ENCODE measurements at places on chromosomes 12 and 14. TPM values are rescaled to one million over a fixed set of nuclear protein-coding genes. Genes with fewer than 3 reads are reported as not detected.

GRCh38 chr14:52429451-52429850, 115.3 kb downstream of the PTGER2 start:
- no peak overlapping the region for H3K27ac ChIP-seq
- H3K36me3 ChIP-seq = no peaks in the 10 kb centered on the region
- no peak overlapping the region for H3K4me3 ChIP-seq
- H3K27me3 ChIP-seq = no peaks in the 10 kb centered on the region

- H3K27ac ChIP-seq = no peak overlapping the region
- DNase-seq = no peak
- peaks cover 10% of the 10 kb centered on the region for H3K36me3 ChIP-seq
- no peaks in the 10 kb centered on the region for H3K4me1 ChIP-seq
- no peak overlapping the region for H3K4me3 ChIP-seq
Measured at GRCh38 chr14:105502446-105503295, 11.6 kb downstream of the TEDC1 start.

Gene TIMELESS
- polyA plus RNA-seq = 1.5 TPM

Gene FOXN4
- polyA plus RNA-seq = not detected

DNA sequence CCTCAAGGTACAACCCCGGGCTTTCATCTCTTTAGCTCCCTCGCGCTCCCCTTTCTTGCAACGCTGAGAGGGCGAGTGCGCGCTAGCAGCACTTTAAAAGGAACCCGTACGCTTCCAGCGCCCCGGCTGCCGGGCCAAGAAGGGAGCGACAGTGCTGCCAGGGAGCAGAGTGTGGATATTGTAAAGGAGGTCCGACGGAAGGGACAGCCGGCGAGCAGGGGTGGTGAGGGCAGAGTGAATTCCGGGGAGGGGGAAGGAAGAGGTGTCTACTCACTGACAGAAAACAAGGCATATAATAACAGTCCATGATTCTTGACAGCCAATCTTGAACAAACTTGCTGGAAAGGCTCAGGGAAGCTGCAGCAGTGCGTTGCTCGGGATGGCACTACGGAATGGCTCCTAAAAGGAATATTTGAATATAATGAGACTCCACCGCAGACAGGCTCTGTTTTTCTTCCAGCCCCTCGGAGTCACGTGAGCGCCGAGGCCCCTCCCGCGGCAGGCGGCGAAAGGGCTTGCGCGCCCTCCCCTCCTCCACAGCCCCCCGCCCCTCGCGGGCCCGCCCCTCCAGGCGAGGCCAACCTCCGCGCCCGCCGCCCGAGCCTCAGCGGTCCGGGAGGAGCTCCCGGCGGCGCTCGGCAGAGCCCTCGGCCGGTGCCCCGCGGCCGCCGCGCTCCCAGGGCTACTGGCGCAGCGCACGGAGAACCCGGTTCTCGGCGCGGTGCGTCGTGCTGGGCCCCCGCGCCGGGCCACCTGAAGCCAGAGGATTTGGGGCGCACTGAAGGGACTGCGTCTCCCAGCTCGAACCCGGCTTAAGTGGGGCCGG, 3.4 kb downstream of the BMP4 start:
- peaks cover 86% of the 10 kb centered on the region for H3K27me3 ChIP-seq
- H3K27ac ChIP-seq = no peak overlapping the region
- no peaks in the 10 kb centered on the region for H3K36me3 ChIP-seq
- H3K4me3 ChIP-seq = peak overlapping the region; percentile 15
- peaks cover 24% of the 10 kb centered on the region for H3K4me1 ChIP-seq

DNA sequence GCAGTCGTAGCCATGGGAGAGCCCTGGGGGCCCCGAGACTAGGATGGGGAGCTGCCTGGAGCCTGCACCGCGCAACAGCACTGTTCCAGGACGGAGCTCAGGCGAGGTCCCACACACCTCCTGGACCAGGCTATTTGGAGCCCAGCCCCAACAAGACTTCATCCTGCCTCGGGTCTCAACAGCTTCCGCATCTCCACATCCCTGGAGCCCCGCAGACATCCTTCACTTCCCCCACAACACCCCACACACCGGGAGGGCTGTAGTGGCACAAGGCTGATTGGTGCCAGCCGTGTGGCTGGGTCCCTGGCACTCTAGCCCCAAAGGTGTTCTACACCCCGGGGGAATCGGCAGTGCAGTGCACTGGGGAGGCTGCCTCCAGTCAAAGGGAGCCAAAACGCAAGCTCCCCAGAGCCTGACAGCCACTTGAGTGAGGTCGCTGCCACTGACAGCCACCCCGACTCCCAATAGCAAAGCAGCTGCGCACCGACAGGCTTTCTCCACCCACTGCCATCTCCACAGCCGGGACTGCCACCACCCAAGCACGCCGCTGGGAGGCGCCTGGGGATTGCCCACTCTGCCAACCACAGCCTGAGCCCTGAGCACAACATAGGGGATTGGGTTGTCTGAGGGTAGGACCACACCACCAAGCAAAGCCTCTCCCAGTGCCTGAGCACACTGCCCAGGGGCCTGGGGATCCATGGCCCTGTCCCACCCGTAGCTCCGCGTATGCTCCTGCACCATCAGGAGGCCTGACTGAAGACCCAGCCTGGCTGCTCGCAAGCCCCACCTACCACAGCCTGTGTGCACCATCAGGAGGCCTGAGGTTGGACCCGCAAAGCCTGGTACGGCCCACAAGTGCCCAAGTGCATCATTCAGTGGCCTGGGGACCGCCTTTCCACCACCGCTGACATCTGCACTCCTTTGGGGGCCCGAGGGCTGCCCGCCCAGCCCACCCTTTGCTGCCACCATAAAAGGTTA, 13.2 kb upstream of the KLRF1 start:
- DNase-seq = peak; percentile 79
- peak overlapping the region; percentile 77 for H3K4me3 ChIP-seq
- no peaks in the 10 kb centered on the region for H3K36me3 ChIP-seq
- H3K27me3 ChIP-seq = no peaks in the 10 kb centered on the region
- peaks cover 32% of the 10 kb centered on the region for H3K4me1 ChIP-seq

Measured in CD14-positive monocyte (primary cell).